Neural cell (in vitro differentiated cells): ENCODE measurements at places on chromosomes 16 and 17. TPM values are rescaled to one million over a fixed set of nuclear protein-coding genes. Genes with fewer than 3 reads are reported as not detected.

Gene CFAP97D1
- polyA plus RNA-seq: 0.09 TPM in 1 of 2 replicates, not detected in the other

Gene KRT12
- not detected in 2 replicates for polyA plus RNA-seq

Gene MYADML2
- polyA plus RNA-seq: 1.1 and 1.2 TPM in 2 replicates

Gene EFCAB13
- 2.2 and 4.3 TPM in 2 replicates for polyA plus RNA-seq

Gene GNAO1
- polyA plus RNA-seq: 31.5 and 39.3 TPM in 2 replicates

Gene EPX
- not detected in 2 replicates for polyA plus RNA-seq

Gene TBC1D3I
- polyA plus RNA-seq: 0.32 and 4.2 TPM in 2 replicates

Gene CDR2L
- 8.1 and 8.3 TPM in 2 replicates for polyA plus RNA-seq

Gene VTN
- polyA plus RNA-seq: 1.2 and 1.5 TPM in 2 replicates

Gene AANAT
- not detected in 2 replicates for polyA plus RNA-seq

Gene HOXB3
- polyA plus RNA-seq: not detected in 2 replicates

Gene ASB16
- not detected in 2 replicates for polyA plus RNA-seq

Gene TBC1D3D
- 0.45 TPM in 1 of 2 replicates, not detected in the other for polyA plus RNA-seq

Gene CHST5
- 0.84 and 2.7 TPM in 2 replicates for polyA plus RNA-seq

Gene TMIGD1
- not detected in 2 replicates for polyA plus RNA-seq
